ENCODE measurements at places on chromosomes 12 and 14. TPM values are rescaled to one million over a fixed set of nuclear protein-coding genes. Genes with fewer than 3 reads are reported as not detected.

Gene DAO
- total RNA-seq, result not detected

GRCh38 chr14:93155667-93156066, 29.0 kb downstream of the MOAP1 start:
- DNase-seq, result no peak

DNA sequence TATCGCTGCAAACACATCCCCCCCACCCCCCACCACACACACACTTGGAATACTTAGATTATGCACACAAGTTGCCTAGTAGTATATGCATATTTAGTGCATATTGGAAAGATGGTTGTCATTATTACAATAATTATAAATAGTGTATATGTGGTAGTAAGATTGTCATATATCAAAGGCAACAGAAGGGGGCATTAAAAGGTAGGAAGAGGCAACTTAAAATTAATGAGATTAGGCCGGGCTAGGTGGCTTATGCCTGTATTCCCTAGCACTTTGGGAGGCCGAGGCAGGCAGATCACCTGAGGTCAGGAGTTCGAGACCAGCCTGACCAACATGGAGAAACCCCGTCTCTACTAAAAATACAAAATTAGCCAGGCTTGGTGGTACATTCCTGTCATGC, 52.1 kb downstream of the GSC start:
- DNase-seq, result no peak

Gene LRP1-AS
- total RNA-seq, result 1.2 TPM

DNA sequence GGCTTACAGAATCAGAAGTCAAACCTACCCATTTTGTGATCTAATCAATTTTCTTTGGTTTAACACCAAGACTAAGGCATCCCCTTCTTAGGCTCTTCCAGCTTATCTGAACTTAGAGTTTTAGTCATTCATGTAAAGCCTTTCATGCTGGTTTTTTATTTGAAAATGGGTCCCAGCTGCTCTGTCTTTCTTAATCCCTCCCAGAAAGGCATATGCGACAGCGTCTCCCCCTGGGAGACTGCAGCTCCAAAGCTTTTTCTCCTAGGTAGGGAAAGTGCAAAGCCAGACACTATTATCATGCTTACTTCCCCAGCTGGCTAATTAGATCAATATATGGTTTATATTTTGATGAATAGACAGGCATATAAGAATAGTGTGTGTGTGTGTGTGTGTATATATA, 96.6 kb upstream of the E2F7 start:
- no peak for DNase-seq

DNA sequence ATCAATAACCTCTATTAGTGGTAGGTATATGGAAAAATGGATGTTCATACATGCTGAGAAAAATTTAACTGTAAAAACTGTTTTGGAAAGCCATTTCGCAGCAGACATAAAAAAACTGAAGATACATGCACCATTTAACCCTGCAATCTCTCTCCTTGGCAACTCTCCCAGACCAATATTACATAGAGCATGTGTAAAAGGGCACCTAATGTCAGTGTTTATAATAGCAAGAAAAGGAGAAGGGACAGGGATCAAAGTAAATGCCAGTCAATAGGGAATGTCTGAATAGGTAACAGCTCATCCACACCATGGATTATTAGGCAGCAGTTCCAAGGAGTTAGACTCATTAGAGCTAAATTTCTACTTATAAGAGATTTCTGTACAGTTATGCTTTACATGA, 77.2 kb downstream of the BTG1 start:
- DNase-seq, result no peak

Gene ADCY6
- total RNA-seq, result 20.0 TPM

Gene KRT7
- total RNA-seq, result 7.7 TPM

GRCh38 chr14:67464377-67464776, 24.1 kb downstream of the TMEM229B start:
- no peak for DNase-seq

Gene PPP1R36
- total RNA-seq, result 4.1 TPM
